Right forelimb (tissue), 1 donor: ENCODE measurements at places on chromosomes 16 and 17.

GRCh38 chr17:82129095-82129494 is 31.1 kb upstream of the FASN start:
- no peak for DNase-seq

- DNase-seq, result no peak
These were observed 18.4 kb downstream of the NPIPA1 start for GRCh38 chr16:14955546-14956231.

DNA sequence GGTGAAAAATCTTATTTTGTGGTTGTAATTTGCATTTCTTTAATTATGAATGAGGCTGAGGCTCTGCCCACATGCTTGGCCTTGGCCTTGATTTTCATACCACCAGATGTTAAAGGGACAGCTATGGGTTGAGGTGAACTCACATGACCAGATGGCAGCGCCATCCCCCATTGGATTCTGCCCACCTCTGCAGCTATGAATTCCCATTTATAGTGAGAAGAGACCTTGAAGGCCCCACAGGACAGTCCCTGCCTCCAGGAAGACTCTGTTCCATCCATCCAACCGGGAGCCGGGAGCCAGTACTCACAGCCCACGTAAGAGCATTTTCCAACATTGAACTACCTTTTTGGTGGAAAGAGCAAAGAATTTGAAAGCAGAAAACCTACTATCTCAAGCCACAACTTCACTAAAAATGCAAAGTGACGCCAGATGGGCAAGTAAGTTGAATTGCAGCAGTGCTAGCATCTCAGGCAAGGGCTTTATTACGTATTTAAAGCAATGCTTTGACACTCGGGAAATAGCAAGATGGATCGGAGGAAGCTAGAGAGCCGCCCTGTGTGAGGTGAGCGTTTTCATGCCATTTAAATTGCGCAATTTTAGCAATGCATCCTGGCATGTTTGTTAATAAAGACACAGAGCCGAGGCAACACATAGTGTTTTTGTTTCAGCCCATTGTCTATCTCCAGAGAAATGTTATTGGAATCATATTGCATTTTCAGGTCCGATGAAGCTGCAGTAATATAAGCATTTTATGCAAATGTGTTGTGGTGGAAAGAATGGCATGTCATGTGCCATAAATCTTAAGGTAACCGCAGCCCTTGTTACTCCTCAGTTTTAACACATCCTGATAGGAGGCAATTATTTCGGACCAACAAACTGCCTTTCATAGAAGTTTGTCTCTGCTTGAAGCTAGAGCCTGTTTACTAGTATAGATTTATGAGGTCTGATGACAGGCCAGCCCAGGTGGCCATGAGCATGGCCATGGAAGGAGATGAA is 273.4 kb upstream of the TNRC6C start:
- DNase-seq, result no peak

DNA sequence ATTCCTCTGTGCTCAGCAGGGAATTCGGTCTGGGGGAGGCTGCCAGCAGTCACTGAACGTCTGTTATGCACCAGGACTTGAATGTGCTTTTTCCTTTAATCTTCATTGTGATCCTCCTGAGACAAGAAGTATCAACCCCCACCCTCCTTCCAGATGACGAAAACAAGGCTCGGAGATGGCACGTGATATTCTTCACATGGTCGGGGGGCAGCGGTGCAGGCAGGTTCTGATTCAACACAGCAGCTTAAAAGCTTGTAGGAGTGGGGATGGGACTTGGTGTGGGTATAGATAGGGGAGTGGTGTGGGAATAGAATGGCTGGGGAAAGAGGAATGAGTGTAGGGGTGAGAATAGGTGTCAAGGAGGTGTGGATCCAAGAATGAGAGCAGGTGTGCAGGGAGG is 6.4 kb downstream of the NECAB2 start:
- DNase-seq, result peak; percentile 23

- DNase-seq, result no peak
These were observed 92.5 kb downstream of the MAP2K4 start for GRCh38 chr17:12113156-12113555.

GRCh38 chr16:47565454-47565853 is 104.3 kb downstream of the PHKB start:
- DNase-seq, result no peak

DNA sequence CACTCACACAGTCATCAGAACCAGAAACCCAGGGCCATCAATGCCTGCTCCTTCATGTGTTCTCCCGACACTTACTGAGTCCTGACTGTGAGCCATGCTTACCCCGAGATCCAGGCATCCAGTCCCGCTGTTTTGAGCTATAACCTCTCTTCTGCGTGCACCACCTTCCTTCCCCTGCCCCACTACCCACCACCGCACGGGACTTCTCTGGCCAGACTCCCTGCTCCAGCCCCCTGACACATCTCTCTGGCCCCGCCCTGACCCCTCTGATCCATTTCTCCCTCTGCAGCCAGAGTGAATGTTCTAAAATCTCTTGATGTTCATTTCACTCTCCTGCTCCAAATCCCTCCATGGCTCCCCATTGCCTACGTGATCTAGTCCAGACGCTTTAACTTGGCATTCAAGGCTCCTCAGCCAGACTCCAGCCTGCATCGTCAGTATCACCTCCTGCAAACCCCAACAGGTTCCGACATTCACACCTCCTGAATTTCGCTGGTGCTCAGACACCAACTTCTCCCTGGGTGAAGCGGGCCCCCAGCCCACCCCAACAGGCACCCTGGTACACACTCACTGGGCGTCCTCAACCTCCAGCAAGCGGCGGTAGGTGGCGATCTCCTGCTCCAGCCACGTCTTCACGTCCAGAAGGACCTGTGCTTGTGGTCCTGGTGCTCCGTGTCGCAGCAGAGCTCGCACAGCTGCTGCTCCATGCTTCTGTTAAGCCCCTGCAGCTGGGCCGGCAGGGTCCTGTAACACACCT is 3.1 kb upstream of the KRT17 start:
- DNase-seq, result no peak

GRCh38 chr17:56203430-56203829 is 50.2 kb downstream of the ANKFN1 start:
- DNase-seq, result no peak

DNA sequence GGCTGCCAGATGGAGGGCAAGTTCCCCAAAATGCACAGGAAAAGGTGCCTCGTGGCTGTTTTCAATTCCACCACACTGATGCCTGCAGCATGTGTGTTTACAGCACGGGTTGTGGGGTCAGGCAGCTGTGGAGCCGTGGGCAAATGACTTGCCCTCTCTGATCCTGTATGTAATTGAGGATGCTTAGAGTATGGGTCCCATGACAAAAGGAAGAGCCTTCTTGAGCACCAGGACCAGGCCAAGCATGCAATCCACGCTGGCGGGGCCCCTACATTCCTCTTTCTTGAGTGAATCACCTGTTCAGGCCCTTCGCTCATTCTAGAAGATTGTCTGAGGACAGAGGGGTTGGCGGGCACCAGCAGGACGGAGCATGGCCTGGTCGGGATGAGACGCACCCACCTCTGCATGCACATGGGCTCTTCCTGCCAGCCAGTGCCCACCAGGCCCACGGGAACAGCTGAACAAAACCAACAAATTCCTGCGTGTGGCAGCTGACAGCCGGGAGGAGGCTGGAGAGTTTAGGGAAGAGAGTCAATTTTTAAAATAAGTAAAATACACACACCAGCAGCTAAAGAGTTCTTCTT is 1.4 kb upstream of the CTRB2 start:
- DNase-seq, result no peak

DNA sequence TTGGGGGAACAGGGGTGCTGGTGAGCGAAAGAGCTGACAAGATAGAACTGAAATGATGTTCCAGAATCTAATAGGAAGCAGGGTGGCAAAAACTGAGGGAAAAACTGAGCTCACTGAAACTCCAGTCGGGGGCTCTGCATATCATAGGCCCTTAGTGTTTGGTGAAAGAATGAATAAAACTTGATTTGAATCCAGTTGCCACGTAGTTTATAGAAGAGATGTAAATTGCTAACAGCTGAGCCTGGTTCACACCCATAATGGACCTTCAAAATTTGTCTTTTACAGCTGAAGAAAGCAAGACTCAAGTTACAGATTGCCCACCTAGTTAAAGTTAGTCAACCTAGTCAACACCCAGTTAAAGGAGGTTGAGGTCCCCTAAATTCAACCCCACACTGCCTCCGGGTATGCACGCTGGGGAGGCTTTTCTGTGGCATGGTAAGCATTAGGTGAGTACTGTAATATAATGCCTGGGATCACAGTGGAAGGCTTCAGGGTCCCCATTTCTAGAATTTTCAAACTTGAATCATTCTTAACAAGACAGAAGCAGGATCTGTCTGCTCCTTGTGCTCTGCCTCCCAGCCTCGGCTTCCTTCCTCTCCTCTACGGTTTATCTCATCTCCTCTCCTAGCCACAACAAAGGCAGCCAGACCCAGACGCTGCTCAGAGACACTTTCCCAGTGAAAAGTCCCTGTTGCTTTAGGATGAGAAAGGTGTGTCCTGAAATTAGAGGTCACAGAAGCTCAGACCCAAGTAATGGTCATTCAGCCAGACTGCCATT is 26.9 kb upstream of the SUPT4H1 start:
- no peak for DNase-seq

- DNase-seq, result no peak
These were observed at the start of gene SLC9A5 for GRCh38 chr16:67248401-67249177. Gene SLC9A5, plus strand, starts transcription at chr16:67248979. Its CDS starts 36 bp downstream, at chr16:67249015.

- no peak for DNase-seq
These were observed 2.5 kb downstream of the RSL1D1 start for GRCh38 chr16:11848842-11849241.

DNA sequence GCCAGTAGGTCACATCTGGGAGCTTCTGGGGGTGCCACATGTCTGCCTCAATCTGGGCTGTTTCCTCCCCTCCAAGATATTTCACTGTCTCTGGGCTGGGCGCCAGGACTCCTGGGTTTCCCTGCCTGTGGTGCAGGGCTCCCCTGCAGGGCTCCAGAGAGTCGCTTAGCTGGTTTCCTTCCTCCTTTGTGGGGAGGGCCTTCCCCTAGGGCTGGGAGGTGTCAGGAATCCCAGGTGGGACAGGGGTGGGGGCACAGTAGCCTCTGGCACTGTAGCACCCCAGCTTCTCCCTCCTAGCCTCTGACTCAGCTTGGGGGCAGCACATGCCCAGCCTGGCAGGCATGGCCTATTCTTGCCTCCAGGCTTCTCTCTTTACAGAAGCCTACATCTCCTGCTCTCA is 2.6 kb downstream of the RARA start:
- peak; percentile 53 for DNase-seq
